ENCODE measurements at places on chromosomes 12 and 14.
A peak's percentile ranks its signal among the peaks of the same experiment; 100 is the strongest.

DNA sequence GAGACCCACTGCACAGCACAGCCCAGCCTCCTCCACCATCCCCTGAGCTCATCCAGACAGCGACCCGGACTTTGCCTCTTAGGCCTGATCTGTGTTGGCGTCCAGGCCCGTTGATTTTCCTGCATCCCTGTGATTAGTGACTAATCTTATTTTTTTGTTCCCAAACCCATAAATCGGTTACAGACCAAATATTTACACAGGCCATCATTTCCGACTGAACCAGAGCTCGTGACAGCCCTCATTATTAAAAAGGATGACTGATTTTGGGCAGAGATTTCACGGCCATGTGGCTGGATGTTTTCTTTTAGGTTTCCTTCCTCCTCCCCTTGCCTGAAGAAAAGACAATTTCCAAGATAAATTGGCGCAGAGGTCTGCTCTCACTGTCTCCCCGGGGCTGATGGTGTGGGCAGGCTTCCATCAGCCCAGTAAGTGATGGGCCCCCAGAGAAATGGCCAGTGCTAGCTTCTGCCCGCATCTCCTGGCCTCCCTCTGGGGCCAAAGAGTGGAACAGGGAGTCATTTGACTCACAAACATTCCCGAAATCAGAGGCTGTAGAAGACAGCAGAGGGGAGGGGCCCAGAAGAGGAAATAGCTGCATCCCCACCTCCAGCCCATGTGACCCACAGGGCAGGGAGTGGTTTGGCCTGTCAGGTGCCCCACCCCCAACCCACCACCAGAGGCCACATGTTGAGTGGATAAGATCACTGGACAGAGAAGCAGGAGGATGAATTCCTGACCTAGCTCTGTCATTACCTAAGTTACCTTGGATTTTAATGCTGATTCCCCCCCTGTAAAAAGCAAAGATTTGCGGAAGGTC lies 283.5 kb downstream of the KSR2 start:
- no peak for DNase-seq

GRCh38 chr12:48179466-48179865 lies 4.0 kb upstream of the CCDC184 start:
- DNase-seq, result no peak

DNA sequence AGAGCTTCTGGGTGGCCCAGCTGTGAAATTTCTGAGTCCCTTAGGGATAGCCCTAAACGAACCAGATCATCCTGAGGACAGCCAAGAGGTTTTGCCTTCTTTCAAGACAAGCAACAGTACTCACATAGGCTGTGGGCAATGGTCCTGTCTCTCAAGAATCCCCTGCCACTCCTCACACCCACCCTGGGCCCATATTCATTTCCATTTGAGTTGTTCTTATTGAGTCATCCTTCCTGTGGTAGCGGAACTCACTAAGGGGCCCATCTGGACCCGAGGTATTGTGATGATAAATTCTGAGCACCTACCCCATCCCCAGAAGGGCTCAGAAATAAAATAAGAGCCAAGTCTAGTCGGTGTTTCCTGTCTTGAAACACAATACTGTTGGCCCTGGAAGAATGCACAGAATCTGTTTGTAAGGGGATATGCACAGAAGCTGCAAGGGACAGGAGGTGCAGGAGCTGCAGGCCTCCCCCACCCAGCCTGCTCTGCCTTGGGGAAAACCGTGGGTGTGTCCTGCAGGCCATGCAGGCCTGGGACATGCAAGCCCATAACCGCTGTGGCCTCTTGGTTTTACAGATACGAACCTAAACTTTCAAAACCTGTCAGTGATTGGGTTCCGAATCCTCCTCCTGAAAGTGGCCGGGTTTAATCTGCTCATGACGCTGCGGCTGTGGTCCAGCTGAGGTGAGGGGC lies 38.9 kb downstream of the DAD1 start:
- peak; percentile 67 for DNase-seq

GRCh38 chr12:13099844-13100604 lies 3.4 kb downstream of the GSG1 start:
- no peak for DNase-seq

- no peak for DNase-seq
Observed at GRCh38 chr12:131315601-131316000, 361.9 kb downstream of the ADGRD1 start.

DNA sequence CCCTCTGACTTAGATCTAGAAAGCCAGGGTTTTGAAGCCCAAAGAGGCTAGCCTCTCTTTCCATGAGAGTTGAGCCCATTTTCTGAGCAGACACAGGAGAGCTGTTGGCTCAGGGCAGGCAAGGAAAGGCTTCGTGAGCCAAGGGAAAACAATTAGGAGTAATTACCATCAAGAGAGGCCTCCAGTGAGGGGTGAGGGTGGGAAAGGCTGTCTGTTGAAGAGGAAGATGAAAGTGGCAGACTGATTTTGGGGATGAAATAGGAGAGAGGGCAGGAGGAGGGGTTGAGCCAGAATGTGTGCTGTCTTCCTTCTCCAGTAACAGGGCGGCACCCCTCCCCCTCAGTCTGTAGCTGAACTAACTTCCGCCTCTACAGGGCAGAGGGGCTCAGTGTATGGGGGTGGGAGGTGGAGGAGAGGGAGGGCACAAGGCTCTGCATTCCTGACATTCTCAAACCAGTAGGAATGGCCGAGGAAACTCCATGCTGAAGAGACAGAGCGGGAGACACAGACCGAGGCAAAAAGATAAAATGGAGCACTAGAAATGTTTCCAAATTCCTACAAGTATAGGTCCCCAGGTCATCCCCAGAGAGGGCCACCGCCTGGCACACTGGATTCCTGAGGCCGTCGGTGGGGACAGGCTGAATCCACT lies 33.1 kb upstream of the COL2A1 start:
- no peak for DNase-seq

- DNase-seq, result no peak
Observed at GRCh38 chr12:57475271-57476161, 4.2 kb downstream of the ARHGAP9 start.

DNA sequence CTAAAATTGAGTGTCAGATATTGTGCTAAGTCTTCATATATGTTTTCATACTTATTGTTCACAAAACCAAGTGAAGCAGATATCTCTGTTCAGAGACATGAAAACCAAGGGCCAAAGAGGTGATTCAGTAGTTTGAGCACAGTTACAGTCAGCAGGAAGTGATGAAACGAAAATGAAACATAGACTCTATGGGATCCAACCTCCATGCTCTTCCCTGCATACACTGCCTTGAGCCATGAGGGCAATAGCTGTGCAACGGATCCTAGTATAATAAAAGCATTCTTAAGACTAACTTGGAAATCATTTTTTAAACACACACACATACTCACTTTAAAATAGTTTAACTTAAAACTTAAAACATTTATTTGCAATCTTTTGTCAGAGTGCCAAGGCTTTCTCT lies 27.9 kb downstream of the ESR2 start:
- DNase-seq, result no peak

DNA sequence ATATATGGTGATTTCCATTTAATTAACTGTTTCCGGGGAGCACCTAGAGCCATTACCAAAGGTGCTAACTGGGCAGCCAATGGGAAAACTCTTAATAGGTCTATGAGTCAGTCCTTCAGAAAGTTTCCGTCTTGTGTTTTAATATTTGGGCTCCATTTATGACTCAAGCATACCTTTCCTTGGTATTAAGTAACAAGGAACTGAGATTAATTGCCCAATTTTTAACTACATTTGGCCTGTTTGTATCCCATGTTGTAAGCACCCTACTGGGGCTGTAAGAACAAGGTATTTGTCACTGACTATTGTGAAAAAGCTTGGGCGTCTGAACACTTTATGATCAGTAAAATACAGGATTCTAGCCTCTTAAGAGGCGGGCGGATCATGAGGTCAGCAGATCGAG lies 62.8 kb upstream of the FOXN3 start:
- DNase-seq, result no peak

DNA sequence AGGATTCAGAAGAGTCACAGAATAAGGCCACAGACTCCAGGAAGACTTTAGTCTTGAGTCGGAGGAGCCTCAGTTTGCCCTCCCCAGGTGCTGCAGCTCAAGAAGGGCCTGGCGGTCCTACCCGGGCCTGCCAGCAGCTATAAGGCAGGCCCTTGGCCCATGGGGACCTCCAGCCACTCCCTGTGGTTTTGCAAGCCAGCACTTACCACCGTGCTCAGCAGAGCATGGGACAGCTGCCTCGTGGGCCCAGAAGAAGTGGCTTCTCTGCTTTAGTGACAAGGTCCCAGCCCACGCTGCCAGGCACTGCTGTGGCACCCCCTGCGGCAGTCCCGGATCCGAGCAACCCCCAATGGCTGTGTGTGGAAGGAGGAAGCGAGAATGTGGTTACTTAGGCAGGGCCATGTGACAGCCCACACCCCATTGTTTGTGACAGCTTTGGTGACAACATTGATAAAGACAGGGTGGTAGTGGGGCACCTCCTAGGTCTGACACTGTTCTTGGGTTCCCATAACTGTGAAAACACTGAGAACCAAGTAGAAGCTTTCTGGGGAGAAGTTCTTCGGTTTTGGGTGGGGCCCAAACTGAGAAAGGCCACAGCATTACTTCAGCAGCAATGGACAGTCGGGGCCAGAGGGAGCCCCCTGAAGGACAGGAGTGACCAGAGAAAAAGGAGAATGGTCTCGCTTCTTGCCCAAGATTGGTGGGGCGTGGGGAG lies at the start of gene SELPLG:
Gene SELPLG, minus strand, starts transcription at position 361 of the 715 bp plus-strand sequence. CDS start 9,587 bp downstream, outside the sequence.
- DNase-seq, result peak; percentile 81

DNA sequence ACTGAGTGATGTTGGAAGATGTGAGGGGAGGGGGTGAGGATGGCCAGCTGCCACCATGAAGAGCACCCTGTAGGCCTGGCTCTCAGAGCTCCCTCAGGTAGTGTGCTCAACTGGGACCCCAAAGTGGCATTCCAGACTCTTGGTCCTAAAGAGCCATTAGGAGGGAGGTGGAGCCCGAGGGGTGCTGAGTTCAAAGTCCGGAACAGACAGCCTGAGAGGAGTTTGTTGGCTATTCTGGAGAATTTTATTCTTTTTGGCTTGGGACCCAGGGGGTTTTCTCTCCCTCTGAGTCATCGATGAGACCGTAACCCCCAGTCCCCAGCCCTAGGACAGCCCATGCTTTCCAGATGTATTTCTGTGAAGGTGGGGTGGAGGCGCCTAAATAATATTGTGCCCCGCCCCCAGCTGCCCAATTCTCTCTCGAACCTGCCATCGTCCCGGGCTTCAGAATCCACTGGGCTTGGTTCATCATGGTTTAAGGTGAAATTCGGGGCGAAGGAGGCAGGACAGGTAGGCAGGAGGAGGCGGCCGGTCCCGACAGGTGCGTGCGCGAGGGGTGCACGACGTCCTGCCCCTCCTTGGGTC lies 690 bp upstream of the RBP5 start:
- DNase-seq, result no peak

- DNase-seq, result no peak
Observed at GRCh38 chr12:125225641-125226040, 160.4 kb downstream of the AACS start.

- no peak for DNase-seq
Observed at GRCh38 chr12:19045426-19045825, 84.1 kb upstream of the PLEKHA5 start.

DNA sequence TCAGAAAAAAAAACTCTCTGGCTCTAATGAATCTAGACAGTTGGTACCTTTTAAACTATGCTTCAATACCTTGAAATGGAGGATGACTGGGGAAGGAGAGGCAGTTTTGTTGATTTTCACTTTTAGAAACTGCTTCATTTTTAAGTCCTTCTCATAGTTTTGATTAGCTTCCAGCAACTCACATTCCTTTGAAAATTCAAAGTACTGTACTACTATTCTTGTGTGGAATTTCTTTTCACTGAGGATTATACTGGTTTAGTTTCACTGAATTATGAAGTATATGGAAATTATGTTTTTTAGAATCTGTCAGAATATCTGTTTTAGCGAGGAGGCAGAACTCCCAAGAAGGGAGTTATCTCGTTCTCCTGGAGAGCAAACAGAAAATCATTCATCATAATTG lies 116.3 kb downstream of the TGFB3 start:
- no peak for DNase-seq

- no peak for DNase-seq
Observed at GRCh38 chr12:81815611-81816010, 56.5 kb upstream of the PPFIA2 start.

DNA sequence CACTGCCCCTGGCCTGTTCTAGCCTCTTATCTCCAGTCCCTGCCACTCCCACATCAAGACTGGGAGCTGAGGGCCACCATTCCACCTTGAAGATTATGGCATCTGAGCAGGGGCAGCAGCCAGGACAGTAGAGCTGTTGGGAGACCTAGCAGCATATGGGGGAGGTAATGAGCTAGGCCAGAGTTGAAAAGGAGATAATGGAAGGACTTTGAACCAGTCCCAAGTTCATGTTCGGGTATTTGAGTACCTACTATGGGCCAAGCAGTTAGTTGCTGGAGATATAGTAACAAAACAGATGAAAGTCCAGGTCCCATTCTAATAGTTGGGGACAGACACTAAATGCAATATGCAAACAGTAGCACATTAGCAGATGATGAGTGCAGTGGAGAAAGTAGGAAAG lies 151.5 kb downstream of the PLXNC1 start:
- no peak for DNase-seq

DNA sequence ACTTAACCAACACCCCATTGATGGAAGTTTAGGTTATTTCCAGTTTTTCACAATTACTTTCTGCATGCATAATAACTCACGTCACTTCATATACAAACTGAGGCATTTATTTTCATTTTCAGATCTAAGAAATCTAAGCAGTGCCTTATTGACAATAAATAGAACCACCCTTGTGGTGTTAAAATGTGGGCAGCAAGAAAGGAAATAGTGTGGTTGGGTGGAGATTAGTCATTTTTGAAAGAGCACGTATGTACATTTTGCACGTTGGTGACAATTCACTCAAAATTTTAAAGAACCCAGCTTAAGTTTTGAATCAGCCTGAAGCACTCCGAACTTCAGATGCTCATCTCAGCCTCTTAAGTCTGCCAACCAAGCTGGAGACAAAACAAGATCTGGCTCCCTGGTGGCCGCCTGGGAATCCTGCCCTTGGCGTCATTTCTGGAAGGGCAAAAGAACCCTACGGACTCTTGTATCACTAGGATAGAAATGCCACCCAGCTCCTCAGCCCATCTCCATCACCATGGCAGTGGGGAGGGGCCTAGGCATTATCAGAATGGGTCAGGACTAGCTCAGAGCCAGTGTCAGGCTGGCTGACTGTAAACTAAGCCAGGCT lies 89.5 kb upstream of the BCL2L14 start:
- DNase-seq, result peak; percentile 54

GRCh38 chr12:112839386-112839972 lies 47.9 kb downstream of the RPH3A start:
- no peak for DNase-seq

DNA sequence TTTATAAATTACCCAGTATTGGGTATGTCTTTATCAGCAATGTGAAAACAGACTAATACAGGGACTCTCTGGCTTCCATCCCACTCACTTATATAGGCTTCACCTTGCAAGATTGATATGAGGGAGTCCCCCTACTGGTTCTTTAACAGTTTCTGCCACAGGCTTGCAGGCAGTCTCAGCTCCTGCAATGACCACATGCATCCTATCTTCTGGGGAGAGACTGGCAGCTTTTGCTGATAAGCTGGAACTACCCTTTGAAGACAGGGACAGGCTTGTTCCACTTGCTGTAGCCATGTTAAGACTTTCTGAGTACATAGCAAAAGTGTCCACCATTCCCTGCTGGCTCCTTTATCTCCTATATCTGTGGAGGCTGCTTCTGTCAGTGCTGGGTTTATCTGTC lies 531.7 kb upstream of the FLRT2 start:
- DNase-seq, result no peak
